ENCODE measurements at places on chromosomes 6 and 20.

- DNase-seq: peak; percentile 5
Observed at GRCh38 chr6:88916615-88917208, 46.7 kb downstream of the RNGTT start.

- DNase-seq: no peak
Observed at GRCh38 chr6:29624520-29624961, 8.4 kb downstream of the GABBR1 start.

DNA sequence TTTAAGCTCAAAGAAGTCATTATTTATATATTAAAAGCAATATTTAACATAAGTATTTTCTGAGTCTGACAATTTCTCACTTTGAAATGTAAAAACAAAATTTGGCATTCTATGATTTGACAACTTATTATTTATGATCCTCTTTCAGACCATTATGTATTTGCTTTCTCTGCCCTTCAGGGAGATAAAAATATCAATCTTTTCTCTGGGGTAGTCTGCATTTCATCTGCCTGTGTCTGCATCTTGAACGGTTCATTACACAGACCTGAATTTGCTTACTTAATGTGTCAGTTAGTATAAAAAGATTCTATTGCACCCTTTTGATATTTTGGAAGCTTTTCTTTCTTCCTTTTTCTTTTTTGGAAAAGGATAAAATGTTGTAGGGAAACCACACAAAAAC is 354.0 kb upstream of the RGS17 start:
- DNase-seq: no peak

DNA sequence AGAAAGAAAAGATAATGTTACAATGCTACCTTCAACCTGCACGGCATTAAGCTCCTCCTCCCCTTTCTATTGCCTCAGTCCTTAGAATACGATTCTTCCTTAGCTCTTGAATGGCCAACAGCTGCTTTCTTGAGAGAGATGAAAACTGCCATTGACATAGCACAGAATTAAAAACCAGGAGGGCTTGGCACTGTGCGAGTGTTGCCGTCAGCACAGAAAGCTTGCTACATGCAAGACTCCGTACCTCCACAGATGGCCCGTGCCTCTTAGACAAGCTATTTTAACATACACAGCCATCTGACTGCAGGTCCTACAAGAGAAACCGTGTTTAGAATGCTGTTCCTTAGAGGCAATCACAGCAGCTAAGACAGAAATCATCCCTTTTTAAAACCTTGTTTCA is 51.7 kb downstream of the ALDH5A1 start:
- DNase-seq: no peak

Measured in urinary bladder (tissue), 4 donors.